Caudate nucleus (tissue), 63 donors: ENCODE measurements at places on chromosomes 2 and 18.

DNA sequence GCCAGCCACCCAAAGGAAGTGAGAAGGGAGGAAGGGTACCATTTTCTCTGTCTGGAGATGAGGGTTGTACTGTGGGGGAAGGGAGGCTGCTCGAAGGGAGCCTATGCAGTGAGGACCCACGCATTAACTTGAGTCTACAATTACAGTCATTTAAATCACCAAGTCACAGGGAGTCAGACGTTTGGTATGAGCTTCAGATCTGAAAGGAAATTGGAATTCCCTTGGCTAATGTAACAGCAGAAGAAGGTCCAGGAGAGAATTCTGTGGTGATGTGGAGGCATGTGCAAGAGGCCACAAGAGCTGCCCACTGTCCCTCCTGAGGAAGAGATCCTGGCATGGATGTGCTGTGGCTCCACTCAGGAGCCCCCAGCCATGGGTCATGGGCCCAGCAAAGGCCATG is 22.5 kb downstream of the DAPL1 start:
- DNase-seq, result no peak

DNA sequence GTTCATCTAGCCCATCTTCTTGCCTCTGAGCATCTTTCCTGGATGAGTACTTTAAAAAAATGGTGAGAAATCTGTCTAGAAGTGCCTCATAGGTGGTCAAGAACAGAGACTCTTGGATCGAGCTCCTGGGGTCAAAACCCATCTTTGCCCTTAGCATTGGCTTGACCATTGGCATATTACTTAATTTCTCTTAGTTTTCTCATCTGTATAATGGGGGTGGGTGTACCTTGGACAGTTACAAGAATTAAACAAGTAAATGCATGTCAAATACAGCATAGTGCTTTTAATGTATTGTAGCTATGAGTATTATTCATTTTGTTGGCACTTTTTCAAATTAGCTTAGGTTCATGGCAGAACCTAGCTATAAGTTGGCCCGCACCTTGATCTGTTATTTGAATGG is 36.8 kb downstream of the DHRS9 start:
- DNase-seq, result no peak

- no peak for DNase-seq
Measured at GRCh38 chr2:27911458-27912210, 21.1 kb downstream of the BABAM2 start.

GRCh38 chr2:237556773-237557632 is 9.4 kb upstream of the PRLH start:
- DNase-seq, result no peak
